ENCODE measurements at places on chromosomes 2 and 18. TPM values are rescaled to one million over a fixed set of nuclear protein-coding genes. Genes with fewer than 3 reads are reported as not detected.

GRCh38 chr2:44753552-44754285 is 187.8 kb upstream of the SIX3 start:
- no peak overlapping the region for H3K4me3 ChIP-seq
- no peaks in the 10 kb centered on the region for H3K27me3 ChIP-seq
- no peak for DNase-seq
- no peak overlapping the region for H3K27ac ChIP-seq
- H3K4me1 ChIP-seq, result no peaks in the 10 kb centered on the region
- no peaks in the 10 kb centered on the region for H3K36me3 ChIP-seq

- DNase-seq, result no peak
- no peaks in the 10 kb centered on the region for H3K27me3 ChIP-seq
- no peaks in the 10 kb centered on the region for H3K36me3 ChIP-seq
- H3K4me1 ChIP-seq, result no peaks in the 10 kb centered on the region
- no peak overlapping the region for H3K4me3 ChIP-seq
Observed at GRCh38 chr18:75525331-75525730, 97.8 kb upstream of the SMIM21 start.

GRCh38 chr18:5582076-5582475 is 38.3 kb upstream of the EPB41L3 start:
- H3K4me1 ChIP-seq, result no peaks in the 10 kb centered on the region
- H3K36me3 ChIP-seq, result no peaks in the 10 kb centered on the region
- no peak overlapping the region for H3K27ac ChIP-seq
- H3K27me3 ChIP-seq, result no peaks in the 10 kb centered on the region
- no peak overlapping the region for H3K4me3 ChIP-seq

DNA sequence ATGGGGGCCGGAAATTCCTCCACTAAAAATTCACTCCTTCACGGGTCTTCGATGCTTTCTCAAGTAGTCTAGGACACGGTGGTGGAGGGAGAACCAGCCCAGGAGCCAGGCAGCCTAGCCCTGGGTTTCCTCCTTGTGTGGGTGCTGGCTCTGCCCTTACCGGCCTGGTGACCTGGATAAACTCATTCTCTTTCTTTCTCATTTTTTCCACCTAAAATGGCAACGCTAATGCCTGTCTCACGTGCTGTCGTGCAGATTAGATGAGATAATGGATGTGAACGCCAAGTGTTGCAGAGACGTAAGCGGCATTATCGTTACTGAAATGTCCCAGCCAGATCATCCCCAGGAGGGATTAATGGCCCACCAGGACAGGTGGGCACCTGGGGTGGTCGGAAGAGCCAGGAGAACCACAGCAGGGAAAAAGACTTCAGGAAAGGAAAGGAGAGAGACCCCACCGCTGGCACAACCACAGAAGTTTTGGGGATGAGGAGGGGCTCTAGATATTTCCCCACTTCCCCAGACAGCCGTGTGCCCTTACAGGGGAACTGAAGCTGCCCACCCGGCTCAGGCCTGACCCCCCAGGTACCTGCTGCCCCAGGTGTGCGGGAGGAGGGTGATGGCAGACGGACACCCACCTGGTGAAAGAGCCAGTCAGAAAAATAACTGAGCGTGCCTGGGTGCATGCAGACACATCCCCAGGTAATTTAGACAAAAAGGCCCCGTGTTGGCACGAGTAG is 100.8 kb upstream of the ASAP2 start:
- no peak overlapping the region for H3K4me3 ChIP-seq
- H3K36me3 ChIP-seq, result no peaks in the 10 kb centered on the region
- DNase-seq, result no peak
- no peak overlapping the region for H3K27ac ChIP-seq

Gene TLX2
- not detected for total RNA-seq

DNA sequence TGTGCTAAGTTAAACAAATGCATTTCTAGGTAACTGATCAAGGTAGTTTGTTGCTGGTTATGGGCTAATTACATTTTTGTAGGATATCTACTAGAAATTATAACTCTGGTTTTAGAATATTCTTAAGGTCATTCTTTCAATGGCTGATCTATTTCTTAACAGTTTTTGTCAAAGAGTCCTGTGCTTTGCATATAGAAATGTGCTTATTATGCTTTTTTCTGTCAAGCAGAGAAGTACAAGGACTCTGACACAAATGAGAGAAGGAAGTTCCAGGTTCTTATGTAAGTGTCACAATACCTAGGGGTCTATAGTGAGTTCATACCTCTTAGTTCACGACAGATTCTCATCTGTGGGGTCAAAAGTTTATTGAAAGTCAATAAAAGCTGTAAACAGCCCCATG is 88.4 kb downstream of the MYO3B start:
- H3K36me3 ChIP-seq, result no peaks in the 10 kb centered on the region
- no peak overlapping the region for H3K27ac ChIP-seq
- no peaks in the 10 kb centered on the region for H3K4me1 ChIP-seq

DNA sequence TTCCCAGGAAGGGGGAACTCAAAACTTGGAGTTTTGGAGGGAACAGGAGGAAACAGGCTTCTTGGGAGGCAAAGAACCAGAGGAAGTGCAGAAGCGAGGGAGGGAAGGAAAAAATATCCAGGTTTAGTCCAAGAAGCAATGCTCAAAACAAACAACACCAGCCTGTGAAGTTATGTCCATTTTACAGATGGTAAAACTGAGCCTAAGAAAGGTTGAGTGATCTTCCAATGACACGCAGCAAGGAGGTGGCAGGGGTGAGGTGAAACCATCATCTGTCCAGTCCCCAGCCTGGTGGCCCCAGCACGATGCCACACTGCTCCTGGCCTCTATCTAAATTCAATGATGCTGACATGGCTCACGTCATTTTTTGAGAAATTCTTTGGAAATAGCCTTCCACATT is 10.8 kb downstream of the DNMT3A start:
- H3K27me3 ChIP-seq, result no peaks in the 10 kb centered on the region
- H3K36me3 ChIP-seq, result no peaks in the 10 kb centered on the region
- H3K4me3 ChIP-seq, result no peak overlapping the region
- H3K27ac ChIP-seq, result no peak overlapping the region
- DNase-seq, result no peak
- H3K4me1 ChIP-seq, result no peaks in the 10 kb centered on the region

DNA sequence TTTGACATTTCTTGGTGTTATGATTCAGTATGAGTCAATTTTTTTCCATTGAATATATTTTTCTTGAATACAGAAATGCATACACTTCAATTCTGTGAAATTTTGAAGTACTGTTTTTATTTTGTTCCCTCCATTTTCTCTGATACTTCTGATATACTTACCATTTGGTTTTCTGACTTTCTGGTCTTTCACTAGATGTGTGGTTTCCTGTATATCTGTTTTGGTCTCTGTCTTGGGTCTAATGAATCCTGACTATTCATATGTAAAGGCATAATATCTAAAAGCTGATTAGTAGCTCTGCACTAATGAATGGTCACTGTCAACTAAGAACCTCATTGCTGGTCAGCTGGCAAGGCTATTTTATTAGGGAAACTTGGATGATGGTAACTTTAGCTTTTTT is 345.6 kb downstream of the GRB14 start:
- no peak for DNase-seq
- H3K27ac ChIP-seq, result no peak overlapping the region
- no peaks in the 10 kb centered on the region for H3K36me3 ChIP-seq
- H3K27me3 ChIP-seq, result no peaks in the 10 kb centered on the region
- no peaks in the 10 kb centered on the region for H3K4me1 ChIP-seq

DNA sequence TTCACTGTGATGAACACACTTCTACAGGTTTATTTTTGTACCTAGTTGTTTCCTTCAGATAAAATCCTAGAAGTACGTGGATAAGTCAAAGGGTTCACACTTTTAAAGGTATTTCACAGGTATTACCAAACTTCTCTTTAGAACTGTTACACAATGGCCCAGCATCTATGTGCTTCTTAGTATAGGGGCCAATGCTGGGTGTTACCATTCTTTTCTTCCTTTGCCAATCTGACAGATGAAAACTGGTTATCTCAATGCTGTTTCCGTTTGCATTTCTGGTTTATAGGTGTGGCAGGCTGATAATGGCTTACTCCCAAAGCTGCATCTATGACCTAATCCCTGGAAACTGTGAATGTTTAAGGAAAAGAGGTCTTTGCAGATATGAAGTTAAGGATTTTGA is 2.8 kb upstream of the TCF7L1 start:
- DNase-seq, result no peak
- H3K4me3 ChIP-seq, result no peak overlapping the region
- no peaks in the 10 kb centered on the region for H3K4me1 ChIP-seq
- no peak overlapping the region for H3K27ac ChIP-seq

Gene GAREM2
- 1.2 TPM for total RNA-seq

DNA sequence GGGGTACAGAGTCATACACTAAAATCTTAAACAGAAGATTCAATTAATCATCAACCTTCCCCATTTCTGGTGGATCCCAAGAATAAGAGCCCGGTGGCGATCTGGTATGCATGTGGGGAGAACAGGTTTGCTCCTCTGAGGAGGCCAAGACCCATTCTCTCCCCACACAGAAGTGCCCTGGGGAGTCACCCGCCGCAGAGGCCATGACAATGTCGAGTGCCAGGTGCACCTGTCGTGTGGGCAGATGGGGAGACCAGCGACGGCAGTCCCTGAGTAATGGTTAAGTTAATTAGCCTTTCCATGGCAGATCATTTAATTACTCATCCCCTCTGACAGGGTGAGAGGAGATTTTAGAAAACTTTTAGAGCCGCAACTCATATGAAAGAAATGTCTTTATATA is 345.0 kb downstream of the NCKAP5 start:
- H3K4me1 ChIP-seq, result no peaks in the 10 kb centered on the region
- no peaks in the 10 kb centered on the region for H3K27me3 ChIP-seq
- DNase-seq, result no peak
- H3K27ac ChIP-seq, result no peak overlapping the region
- H3K36me3 ChIP-seq, result no peaks in the 10 kb centered on the region

GRCh38 chr2:1935476-1935875 is 191.2 kb upstream of the PXDN start:
- H3K27ac ChIP-seq, result no peak overlapping the region
- H3K4me3 ChIP-seq, result no peak overlapping the region
- H3K4me1 ChIP-seq, result no peaks in the 10 kb centered on the region
- H3K27me3 ChIP-seq, result no peaks in the 10 kb centered on the region
- DNase-seq, result no peak

- H3K27me3 ChIP-seq, result no peaks in the 10 kb centered on the region
- no peaks in the 10 kb centered on the region for H3K36me3 ChIP-seq
- no peaks in the 10 kb centered on the region for H3K4me1 ChIP-seq
- H3K4me3 ChIP-seq, result no peak overlapping the region
- H3K27ac ChIP-seq, result no peak overlapping the region
Observed at GRCh38 chr2:129711816-129712675, 267.4 kb upstream of the RAB6C start.

Gene DNAJC5G
- total RNA-seq, result not detected

DNA sequence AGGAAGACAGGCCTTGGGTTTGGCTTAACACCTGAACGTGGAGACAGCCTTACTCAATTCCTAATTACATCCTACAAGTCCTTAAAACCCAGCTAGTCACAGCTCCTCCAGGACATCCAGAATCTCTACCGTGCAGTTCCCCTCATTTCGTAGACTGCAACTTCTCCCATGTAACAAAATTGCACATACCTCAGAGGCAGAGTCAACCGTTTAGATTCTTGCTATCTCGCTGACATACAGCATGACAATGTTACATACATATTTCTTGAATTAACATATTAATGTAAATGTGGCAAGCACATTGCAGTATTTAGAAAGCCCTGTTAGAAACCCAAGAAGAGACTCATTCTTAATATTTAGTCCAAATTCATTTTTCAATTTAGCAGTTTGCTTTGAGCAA is 358.7 kb downstream of the SETBP1 start:
- H3K27ac ChIP-seq, result no peak overlapping the region
- H3K4me3 ChIP-seq, result no peak overlapping the region
- no peaks in the 10 kb centered on the region for H3K36me3 ChIP-seq
- no peak for DNase-seq
- no peaks in the 10 kb centered on the region for H3K4me1 ChIP-seq
- no peaks in the 10 kb centered on the region for H3K27me3 ChIP-seq

- H3K27ac ChIP-seq, result peak within 1 kb of the TSS; percentile 71
- DNase-seq, result no peak
- H3K4me1 ChIP-seq, result no peaks in the 10 kb centered on the region
- H3K27me3 ChIP-seq, result peaks cover 14% of the 10 kb centered on the region
- H3K36me3 ChIP-seq, result no peaks in the 10 kb centered on the region
- peak within 1 kb of the TSS; percentile 30 for H3K4me3 ChIP-seq
Observed at GRCh38 chr2:241858206-241859016, at the start of gene PDCD1. TSS of gene PDCD1 (minus strand) at chr2:241858894. CDS start at chr2:241858838, 56 bp downstream.

Gene LRRC30
- not detected for total RNA-seq

DNA sequence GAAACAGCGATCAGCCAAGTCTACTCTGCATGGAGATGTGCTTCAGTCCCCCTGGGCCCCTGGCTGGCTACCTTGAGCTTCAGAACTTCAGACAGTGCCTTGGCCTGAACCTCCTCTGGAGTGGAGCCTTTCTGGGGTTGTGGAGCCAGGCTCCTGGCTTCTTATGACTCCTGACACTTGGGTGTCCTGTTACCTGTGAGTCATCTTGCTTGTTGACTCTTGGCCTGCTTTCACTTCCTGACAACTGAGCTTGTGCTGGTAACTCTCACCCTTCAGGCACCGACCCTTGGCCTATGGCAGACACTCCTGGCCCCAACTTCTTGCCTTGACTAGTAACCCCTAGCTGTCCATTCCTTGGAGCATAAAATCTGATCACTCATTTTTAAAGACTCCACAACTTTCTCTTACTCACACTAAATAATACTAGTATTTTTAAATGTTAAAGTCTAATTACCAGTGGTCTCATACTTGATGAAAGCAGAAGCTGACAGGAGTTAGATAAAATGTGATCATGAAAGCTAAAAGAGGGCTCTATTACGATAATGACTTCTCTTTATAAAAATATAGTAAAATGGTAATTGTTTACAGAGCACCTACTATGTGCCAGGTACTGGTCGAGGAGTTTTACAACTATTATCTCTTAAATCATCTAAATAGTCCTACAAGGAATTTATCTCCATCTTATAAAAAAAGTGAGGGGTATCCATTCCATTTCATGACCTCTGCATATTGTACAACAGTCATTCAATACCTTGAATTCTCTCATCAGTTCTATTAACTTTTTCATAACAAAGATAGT is 46.3 kb upstream of the VIT start:
- no peaks in the 10 kb centered on the region for H3K36me3 ChIP-seq
- DNase-seq, result peak; percentile 53
- peak overlapping the region; percentile 68 for H3K27ac ChIP-seq
- no peaks in the 10 kb centered on the region for H3K27me3 ChIP-seq
- H3K4me3 ChIP-seq, result no peak overlapping the region
- H3K4me1 ChIP-seq, result no peaks in the 10 kb centered on the region

- no peaks in the 10 kb centered on the region for H3K36me3 ChIP-seq
- DNase-seq, result no peak
- no peaks in the 10 kb centered on the region for H3K4me1 ChIP-seq
- H3K4me3 ChIP-seq, result no peak overlapping the region
- no peak overlapping the region for H3K27ac ChIP-seq
Observed at GRCh38 chr2:180033993-180034894, 27.1 kb upstream of the CWC22 start.
